Tibial nerve (tissue), 4 donors: ENCODE measurements at places on chromosomes 6 and 20. TPM values are rescaled to one million over a fixed set of nuclear protein-coding genes. Genes with fewer than 3 reads are reported as not detected.

Gene C2
- total RNA-seq, result 5.9 TPM

DNA sequence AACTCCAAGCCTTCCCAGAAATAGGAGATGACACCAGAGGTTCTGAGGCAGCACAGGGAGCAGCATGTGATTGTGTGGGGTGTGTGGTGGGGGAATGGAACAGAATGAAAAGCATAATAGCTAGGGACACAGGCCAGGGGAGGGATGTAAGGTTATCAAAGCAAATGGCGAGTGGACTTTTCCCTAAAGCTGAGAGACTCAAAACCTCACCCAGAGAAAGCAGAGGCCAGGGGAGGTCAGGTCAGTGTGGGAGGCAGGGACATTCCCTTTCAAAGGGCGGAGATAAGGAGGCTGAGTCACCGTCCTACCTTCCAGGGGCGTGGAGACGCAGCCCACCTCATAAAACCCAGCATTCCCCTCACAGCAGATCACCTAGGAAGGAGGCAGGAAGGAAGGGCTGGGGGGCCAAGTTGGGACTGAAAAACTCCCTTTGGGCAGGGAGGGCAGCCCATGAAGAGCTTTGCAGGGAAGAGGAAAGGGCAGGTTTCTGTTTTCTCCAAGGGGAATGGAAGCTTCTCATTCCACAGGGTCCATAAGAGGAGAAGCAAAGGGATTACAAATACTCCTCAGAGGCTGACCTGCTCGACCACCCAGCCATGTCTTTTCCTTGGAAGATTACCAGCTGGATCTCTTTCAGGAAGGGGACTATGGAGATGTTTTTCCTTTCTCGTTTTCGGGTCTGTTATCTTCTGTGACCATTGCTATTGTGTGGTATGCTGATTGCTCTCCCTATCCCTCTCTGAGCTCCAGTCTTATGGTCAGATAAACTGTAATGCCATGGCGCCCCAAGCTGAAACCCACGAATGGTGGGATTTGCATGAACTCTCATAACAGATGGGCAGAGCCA, 9.6 kb upstream of the LY6G5C start:
- no peak for DNase-seq

DNA sequence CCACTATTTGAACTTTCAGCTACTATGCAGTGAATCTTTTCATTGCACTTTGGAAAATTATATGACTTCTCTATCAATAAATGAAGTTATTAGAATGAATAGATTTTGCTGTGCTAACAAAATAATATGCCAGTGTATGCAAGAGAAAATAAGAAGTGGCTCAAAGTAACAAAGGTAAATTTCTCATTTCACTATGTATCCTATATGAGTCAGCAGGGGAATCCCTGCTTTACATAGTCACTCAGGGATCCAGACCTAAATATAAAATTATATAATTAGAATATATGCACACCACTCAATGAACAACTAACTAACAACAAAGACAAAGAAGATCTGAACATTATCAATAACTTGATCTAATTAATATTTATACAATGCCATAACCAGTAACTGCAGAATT, 390.8 kb upstream of the IRAK1BP1 start:
- no peak for DNase-seq

DNA sequence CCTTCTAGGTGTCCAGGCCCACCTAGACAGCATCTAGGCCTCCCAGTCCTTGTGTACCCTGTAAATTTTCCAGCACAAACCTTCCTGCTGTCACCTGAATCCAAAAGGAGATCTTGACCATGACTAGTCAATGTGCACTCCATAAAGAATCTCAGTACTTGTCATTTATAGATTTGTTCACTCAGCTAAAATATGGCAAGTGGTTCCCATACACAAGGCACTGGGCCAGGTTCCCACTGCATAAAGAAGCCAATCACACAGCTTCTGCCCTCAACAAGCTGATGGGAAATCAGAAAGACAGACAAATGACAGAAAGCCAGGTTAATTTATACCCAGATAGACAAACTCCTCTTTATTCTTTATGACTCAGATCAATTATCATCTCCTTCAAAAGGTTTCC, 526.8 kb downstream of the CD83 start:
- no peak for DNase-seq

GRCh38 chr20:35575958-35576357, 34.1 kb downstream of the ERGIC3 start:
- DNase-seq, result no peak
